ENCODE measurements at places on chromosomes 16 and 17.

DNA sequence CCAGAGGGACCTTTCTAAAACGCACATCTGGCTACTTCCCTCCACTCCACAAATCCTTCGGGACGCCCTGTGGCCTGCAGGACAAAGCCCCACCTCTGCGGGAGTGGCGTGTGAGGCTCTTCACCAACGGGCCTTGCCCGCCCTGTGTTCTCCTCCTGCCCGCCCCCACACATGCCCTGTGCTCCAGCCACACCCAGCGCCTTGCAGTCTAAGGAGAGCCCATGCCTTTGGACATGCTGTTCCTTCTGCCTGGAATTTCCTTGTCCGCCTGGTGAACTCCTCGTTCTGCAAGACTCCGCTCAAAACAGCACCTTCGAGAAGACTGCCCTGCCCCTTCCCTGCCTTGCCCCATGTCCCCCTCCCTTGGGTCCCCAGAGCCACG lies 7.4 kb downstream of the ELOB start:
- no peak for DNase-seq

- no peak for DNase-seq
Observed at GRCh38 chr16:64250866-64251265, 871.0 kb downstream of the CDH11 start.

- DNase-seq: no peak
Observed at GRCh38 chr17:46038414-46038813, 39.4 kb downstream of the STH start.

DNA sequence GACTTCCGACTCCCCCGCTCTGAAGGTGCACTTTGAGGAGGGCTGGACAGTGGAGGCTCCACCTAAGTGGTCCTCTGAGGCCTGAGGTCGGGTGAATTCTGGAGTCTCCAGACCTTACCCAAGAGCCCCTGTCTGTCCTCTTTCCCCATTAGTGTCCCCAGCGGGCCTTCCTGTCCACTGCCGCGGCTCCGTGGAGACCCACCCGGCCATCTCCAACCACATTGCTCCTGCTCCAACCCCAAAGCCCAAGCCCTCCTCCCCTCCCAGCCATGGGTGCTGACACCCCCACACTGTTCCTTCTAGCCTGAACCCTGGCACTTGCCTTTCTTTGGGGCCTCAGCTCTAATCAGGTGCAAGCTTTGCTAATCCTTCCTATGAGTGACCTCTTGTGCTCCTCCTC lies 283.1 kb upstream of the TNRC6C start:
- DNase-seq: no peak

- DNase-seq: no peak
Observed at GRCh38 chr16:56246051-56246817, 54.9 kb downstream of the GNAO1 start.

- DNase-seq: no peak
Observed at GRCh38 chr16:69833357-69834282, 71.5 kb downstream of the WWP2 start.

DNA sequence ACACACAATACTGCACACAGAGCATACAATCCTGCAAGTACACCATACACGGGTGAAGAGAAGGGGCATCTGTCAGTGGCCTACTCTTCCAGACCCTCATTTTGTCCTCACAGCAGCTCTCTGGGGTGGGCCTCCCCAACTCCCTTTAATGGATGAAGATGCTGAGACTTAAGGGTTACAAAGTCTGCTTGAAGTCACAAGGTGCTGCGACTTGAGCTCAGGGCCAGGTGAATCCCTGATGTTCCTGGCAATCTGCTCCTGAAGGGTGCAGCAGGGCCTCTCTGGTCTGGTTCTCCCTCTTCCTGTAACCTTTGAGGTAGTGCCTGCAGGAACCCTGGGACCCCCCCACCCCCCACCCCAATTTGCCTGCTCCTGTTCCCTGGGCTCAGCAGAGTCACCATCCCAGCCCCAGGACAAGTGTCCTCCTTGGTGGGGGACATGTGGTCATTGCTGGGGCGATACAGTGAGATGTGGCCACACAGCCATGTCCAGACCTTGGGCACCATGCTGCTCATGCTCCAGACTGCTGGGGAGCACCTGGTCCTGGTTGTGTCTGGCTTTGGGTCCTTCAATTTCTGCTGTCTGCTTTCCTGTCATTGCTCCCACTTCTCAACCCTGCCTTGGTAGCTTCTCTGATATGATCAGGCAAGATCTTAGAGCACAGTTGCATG lies 107.5 kb downstream of the METRNL start:
- no peak for DNase-seq

- no peak for DNase-seq
Observed at GRCh38 chr17:79616801-79617200, 6.0 kb upstream of the RBFOX3 start.

DNA sequence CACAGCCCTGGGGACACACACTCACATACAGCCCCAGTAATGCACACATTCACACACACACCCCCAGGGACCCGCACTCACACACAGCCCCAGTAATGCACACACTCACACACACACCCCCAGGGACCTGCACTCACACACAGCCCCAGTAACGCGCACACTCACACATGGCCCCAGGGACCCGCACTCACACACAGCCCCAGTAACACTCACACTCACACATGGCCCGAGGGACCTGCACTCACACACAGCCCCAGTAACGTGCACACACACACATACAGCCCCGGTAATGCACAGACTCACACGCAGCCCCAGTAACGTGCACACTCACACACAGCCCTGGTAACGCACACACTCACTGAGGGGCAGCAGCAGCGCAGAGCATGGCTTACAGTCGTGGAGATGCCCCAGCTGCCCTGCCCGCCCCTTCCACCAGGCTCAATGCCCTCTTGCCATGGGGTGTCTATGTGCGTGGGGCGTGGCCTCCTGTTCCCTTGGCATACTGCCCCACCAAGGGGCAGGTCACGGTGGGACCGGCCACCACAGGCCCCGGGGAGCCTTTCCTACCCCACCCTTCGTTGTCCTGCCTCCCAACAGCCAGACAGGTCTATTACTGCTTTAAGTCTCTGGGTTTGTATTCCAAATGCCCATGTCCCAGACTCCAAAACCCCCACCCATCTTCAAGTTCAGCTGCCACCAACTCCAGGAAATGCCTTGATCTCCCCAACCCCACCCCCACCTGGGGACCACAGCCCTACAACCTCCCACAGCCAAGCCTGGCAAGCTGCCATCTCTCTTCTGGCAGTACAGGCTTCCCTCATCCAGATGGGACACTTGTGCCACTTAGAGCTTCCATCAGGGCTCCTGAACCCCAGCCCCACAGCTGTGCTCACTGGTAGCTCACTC lies 2.7 kb downstream of the CCDC102A start:
- DNase-seq: no peak

DNA sequence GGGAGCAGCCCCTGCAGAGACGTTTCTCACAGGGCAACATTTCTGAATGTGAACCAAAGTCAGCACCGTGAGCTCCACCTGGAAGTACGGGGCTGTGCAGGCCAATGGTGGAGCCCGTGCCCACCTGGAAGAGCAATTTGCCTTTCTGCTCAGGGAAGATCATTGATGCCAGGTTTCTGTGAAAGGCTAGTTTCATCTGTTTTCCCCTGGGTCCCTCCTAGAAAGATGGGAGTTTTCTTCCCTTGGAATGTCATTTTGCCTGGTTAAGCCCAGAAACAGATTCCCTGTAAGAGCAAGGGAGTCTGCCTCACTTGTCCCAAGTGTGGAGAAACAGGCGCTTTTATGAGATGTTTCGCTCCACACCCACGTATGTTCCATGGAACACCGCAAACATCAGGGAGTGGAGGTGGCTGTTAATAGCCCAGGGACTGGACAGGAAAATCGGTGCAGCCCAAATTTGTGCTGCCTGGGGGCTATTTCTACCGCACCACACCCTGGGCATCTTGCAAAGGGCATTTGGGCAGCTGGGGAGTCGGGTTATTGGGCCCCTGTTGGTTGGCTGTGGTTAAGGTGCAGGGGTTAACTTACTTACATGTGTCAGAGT lies 2.6 kb downstream of the SLC6A4 start:
- no peak for DNase-seq

GRCh38 chr17:5628262-5628661 lies 44.0 kb upstream of the NLRP1 start:
- no peak for DNase-seq

DNA sequence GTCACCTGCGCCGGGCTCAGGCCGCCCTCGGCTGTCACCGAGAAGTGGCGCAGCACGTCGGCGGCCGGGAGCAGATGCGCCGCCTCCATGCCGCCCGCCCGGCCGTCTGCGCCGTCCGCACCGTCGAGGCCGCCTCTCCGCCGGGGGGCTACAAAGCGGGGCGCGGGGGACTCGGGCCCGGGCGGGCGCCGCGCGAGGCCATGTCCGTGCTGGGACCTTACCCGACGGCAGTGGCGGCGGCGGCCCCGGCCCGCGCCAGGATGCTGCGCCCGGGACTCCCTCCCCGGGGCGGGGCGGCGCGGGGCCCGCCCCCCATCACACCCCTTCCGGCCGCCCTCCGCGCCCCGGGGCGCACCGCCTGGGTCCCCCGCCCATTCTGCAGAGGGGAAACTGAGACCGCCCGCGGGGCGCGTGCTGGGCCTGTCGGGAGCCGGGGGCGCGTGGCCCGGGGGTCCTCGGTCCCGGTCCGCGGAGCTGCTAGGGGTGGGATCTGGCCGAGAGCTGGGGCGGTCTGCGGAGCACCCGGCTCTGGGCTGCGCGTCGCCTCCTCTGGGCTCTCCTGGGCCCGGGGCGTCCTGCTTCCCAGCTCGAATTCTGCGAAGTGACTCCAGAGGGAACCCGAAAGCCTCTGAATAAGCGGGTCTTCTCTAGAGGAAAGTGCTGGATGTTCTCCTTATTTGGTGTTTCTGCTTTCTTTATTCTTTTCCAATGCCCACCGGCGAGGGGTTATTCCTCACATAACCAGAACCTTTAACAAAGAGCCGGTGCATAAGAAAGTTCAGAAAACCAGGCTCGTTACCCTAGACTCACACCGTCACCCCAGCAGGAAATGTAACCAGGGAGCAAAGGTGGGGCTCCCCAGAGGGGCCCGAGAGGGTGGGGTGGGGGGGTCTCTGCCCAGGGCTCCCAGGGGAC lies at the start of gene ATP2A3:
ATP2A3 (minus strand) TSS at position 235 of the 915 bp plus-strand sequence; CDS start at position 89, 146 bp downstream.
- peak; percentile 72 for DNase-seq

- DNase-seq: no peak
Observed at GRCh38 chr17:79836972-79837887, 2.0 kb downstream of the CBX4 start.

GRCh38 chr17:82091264-82092066 lies 6.6 kb downstream of the FASN start:
- DNase-seq: no peak

DNA sequence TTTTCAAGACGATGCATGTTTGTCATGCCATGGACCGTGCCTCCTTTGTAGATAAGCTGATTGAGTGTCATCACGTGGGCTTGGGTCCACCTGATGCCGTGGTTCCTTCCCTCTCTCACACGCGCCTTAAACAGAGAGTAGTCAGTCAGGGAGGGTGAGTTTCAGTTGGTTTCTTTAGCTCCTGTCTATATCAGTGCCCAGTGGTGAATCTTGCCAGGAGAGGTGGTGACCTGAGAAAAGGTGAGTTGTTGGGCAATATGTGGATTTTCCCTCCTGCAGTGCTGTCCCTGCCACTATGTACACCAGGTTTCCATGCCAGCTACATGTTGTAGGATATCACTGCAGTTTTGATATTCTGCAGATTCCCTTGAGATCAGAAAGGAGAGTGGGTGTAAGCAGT lies 129.7 kb downstream of the LAT start:
- no peak for DNase-seq

DNA sequence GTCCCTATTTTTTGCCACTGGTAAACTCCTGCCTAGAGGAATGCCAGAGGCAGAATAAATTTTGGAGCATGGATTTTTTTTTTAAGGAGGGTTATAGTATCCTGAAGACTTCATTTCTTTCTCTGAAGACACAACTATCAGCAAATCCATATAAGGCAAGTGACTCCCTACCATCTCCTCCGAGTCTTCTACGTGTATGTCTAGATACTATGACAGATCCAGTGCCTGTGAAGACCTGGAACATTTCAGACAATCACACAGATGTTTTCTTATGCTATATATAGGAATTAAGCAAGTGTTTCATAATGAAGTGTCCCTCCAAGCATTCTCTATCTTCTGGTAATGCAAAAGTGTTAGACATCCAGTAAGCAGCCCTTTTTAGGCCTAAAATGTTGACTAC lies 255.5 kb upstream of the TBX2 start:
- no peak for DNase-seq

DNA sequence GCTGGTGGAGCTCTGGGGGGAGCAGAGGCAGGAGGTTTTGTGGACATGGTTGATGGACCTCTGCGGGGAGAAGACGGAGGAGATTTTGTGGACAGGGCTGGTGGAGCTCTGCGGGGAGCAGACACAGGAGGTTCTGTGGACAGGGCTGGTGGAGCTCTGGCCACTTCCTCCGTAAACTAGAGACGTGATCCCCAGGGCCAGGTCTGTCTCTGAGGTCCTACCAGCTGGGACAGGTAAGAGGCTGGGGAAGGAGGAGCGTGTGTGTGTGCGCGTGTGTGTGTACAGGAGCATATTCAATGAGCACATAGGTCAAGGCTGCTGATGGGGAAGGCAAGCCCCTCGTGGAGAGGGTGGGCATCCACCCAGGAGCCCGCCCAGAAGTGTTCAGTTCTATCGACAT lies 20.6 kb downstream of the RPH3AL start:
- DNase-seq: no peak

DNA sequence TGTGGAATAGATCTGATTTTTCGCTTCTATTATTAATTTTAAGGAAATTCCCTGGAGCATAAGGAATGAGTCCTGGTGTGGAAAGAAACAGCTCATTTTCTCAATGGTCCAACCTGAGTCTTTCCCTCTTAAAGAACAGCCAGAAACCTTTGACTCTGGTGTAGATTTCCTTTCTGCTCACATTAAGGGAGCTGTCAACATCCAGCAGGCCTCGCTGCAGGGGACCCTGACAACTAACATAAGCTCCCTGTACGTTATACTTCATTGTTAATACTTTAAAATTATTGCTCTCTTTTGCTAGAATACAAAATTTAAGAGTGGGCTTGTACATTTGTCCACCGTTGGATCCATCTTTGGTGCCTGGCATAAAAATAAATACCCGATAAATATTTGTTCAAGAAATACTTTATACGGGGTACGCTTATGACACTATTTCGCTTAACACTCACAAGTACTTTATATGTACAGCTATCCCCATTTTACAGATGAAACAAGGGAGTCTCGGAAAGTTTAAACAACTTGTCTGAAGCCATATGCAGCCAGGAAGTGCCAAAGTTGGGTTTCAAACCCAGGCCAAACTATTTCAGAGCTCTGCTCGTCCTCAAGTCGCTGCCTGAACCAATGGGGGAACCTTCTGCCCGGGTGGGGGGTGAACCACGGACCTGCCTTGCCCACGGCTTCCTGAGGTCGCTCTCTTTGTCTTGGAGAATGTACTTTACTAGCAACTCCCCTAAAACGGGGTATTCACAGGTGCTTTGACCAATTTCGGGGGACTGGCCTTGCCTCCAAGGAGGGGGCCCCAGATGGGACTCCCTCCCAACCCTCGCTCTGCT lies 611 bp downstream of the SMARCE1 start:
- no peak for DNase-seq

GRCh38 chr17:34358631-34359030 lies 2.4 kb downstream of the CCL13 start:
- no peak for DNase-seq

GRCh38 chr16:68574479-68574878 lies 35.4 kb downstream of the ZFP90 start:
- no peak for DNase-seq
